ENCODE measurements at places on chromosomes 11 and 22.

GRCh38 chr11:69808667-69809086 is 10.5 kb downstream of the FGF3 start:
- no peak for DNase-seq

DNA sequence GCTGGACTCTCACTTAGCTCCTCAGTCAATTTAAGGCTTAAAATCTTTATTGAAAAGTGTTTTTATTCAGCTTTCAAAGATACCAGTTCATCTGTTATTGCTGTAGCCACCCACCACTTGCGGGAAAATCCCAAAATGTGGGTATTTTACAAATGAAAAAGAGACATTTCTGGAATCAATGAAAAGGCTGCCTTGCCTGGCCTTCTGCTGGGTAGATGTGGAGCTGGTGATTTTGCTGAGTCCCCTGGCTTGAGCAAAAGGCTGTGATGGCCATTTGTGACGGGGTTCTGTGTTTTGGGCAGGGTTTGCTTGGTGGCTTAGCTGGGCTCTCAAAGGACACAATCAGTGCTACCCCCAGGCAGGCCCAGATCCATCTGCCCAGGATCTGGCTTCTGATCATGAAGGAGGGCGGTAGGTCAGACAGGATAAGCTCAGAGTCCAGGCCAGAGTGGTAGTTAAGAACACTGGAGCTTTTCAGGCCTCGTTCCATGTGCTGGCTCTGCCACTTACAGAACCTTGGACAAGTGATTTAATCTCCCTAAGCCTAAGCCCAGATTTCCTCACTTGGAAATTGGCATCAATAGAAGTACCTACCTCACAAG is 36.1 kb downstream of the UBASH3B start:
- no peak for DNase-seq

- peak; percentile 53 for DNase-seq
Measured at GRCh38 chr22:27804470-27805297, 3.1 kb upstream of the MN1 start.

DNA sequence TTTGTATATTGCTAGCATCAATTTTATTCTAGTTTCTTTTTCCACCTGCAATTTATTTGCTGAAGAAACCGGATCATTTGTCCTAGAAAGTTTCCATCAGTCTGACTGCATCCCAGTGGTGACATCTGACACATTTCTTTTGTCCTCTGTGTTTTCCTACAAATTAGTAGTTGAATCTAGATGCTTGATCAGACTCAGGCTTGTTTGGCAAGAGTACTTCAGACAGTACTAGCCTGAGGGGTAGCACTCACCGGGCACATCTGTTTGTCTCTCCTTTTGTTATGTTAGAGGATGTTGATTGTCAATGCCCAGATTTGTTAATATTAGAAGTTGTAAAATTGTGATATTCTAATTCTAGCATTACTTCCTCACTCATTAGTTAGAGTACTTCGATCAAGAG is 204.8 kb downstream of the SWAP70 start:
- no peak for DNase-seq

DNA sequence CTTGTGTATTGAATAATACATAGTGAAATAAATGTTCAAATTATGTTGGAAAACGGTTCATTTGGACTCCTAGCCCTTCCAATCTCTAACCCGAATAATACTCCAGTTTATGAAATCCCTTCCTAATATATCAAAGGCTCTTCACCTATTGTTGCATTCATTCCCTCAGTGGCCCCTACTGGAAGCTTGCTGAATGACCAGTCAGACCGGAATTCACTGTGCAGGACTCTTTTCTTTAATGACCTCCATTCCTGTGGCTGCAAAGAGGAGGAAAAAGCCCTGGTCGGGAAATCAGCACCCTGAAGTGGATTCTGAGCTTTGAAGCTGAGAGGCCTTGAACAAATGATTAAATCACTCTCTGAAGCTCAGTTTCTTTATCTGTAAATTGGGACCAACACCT is 19.1 kb upstream of the RCN1 start:
- no peak for DNase-seq

GRCh38 chr11:121383716-121384115 is 68.4 kb upstream of the SORL1 start:
- DNase-seq = no peak

GRCh38 chr11:57288771-57289579 is 35.8 kb downstream of the TNKS1BP1 start:
- DNase-seq = no peak

DNA sequence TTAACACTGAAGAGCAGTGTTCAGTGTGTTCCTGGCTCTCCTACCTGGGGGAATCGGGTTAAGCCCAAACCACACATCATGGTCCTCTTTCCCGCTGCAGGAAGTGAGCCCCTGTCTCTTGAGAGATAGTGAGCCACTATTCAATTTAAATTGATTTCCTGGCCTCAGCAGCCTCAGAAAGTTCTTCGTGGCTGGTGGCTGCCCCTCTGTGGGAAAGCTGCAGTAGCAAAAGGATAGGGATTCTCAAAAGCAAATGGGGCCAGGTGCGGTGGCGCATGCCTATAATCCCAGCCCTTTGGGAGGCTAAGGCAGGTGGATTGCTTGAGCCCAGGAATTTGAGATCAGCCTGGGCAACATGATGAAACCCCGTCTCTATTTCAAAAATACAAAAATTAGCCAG is 49.1 kb upstream of the CD5 start:
- no peak for DNase-seq

DNA sequence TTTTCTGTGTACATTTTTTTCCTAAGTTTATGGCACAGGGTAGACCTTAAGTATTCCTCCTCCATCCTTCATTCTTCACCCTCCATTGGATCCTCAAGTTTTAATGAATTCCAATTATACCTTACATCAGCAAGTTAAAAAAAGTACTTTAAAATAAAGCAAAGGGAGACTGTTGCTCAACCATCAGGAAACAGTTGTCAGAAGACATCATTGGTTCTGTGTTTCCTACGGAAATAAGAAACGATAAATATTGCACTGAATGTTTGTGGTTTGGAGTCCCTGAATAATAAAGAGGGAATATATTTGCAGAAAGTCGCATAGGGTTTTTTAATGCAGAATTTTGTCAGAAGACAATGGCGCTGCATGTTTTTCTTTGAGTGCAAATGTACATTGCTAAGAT is 28.1 kb upstream of the LDHA start:
- no peak for DNase-seq

DNA sequence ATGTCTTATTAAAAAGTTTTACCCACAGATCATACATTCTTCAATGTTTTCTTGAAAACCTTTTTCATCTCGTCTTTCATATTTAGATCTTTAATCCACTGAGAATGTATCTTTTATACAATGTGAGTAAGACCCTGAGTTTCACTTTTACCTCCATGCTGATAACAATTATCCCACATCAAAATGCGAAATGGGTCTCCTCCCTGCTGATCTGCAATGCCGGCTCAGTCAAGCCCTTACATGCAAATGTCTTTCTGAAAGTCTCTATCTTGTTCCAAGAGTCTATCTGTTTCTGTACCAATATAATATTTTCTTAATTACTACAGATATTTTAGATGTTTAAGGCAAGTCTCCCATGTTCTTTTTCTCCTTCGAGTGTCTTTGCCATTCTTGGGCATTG is 50.9 kb downstream of the CDON start:
- DNase-seq = no peak

- DNase-seq = no peak
Measured at GRCh38 chr11:131597890-131598289, 227.5 kb downstream of the NTM start.

DNA sequence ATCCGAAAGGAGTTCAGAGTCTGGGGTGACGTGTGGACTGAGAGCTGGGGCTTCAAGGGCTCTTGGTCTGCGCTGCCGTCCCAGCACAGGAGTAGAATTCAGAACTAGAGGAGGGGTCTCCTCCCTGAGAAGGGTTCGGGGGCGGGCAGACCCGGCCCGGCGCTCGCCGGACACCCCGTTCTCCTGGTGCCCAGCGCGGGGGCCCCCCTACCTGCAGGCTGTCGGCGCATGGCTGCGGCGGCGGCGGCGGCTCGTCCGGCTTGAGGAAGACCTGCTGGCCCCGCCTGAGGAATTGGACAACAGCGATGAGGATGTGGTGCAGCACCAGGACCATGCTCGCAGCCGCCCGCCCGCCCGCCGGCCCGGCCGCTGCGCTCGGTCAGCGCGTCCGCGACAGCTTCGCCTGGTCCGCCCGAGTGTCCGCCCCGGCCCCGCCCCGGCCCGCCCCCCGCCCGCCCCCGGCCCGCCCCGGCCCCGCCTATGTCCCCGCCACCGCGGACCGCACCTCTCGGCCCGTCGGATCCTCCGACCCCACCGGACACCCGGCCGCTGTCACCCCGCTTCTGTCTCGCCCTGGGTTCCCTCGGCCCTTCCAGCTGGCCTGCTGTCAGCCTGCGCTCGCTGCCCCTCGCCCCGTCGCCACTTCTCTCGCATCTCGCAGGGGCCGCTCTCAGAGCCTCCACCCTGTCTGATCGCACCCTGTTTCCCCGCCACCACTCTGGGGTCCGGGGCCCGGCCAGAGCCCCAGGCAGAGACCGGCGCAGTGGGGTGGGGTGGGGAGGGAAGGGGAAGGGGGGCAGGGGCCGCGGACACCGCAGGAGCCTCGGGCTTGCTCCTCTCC is 32.0 kb downstream of the PDE2A start:
- peak; percentile 16 for DNase-seq

- no peak for DNase-seq
Measured at GRCh38 chr22:22216450-22216959, 28.1 kb upstream of the VPREB1 start.

GRCh38 chr11:36394056-36394455 is 98.0 kb downstream of the PRR5L start:
- no peak for DNase-seq

DNA sequence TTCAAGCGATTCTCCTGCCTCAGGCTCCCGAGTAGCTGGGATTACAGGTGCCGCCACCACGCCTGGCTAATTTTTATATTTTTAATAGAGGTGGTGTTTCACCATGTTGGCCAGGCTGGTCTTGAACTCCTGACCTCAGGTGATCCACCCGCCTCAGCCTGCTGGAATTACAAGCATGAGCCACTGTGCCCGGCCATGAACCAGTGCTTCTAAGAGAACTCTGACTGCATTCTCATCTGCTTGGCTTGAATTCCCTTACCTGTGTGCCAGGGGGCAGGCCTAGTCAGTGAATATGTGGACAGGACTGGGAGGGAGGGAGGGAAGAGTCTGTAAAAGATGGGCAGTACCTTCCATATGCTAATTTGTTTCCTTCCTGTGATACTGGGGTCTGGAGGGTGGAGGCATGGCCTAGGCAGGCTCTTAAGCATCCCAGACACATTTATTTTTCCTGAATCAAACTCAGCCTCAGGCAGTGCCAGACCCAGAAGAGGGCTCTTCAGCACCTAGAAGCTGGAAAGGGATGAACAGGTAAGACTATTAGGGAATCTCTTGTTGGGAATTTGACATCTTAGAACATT is 6.6 kb downstream of the RPS25 start:
- no peak for DNase-seq

Measured in activated naive CD8-positive, alpha-beta T cell treated with anti-CD3 and anti-CD28 coated beads, Interleukin-2, amount 50 U/mL, for 24 hours (primary cell).